ENCODE measurements at places on chromosomes 2 and 18.

DNA sequence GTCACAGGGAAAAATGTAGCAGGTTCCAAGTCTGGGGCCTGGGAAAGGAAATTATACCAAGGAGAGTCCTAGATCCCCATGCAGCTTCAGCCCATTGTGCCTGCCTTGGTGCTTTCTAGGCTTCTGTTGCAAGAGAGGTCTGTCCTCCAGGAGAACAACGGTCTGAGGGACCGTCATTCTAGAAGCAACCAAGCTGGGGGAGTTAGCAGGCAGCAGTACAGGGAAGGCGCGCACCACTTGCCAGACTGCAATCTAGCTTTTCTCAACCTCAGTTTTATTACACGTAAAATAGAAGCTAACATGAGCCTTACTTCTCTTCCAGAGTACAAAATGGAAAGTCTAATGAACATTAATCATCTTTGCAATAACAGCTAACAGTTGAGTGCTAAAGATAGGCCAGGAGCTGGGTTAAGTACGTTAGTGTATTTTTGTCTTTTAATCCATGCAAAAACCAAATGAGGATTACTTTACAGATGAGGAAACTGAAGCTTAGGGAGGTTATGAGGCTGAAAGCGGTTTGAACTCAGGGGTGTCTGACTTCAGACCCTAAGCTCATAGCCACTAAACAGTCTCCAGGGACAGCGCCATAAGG is 1.9 kb downstream of the TCF23 start:
- H3K27ac ChIP-seq: no peak overlapping the region
- no peaks in the 10 kb centered on the region for H3K36me3 ChIP-seq
- no peak for DNase-seq

- no peaks in the 10 kb centered on the region for H3K36me3 ChIP-seq
- H3K4me1 ChIP-seq: no peaks in the 10 kb centered on the region
- DNase-seq: no peak
Measured at GRCh38 chr2:1680222-1681016, 63.9 kb downstream of the PXDN start.

DNA sequence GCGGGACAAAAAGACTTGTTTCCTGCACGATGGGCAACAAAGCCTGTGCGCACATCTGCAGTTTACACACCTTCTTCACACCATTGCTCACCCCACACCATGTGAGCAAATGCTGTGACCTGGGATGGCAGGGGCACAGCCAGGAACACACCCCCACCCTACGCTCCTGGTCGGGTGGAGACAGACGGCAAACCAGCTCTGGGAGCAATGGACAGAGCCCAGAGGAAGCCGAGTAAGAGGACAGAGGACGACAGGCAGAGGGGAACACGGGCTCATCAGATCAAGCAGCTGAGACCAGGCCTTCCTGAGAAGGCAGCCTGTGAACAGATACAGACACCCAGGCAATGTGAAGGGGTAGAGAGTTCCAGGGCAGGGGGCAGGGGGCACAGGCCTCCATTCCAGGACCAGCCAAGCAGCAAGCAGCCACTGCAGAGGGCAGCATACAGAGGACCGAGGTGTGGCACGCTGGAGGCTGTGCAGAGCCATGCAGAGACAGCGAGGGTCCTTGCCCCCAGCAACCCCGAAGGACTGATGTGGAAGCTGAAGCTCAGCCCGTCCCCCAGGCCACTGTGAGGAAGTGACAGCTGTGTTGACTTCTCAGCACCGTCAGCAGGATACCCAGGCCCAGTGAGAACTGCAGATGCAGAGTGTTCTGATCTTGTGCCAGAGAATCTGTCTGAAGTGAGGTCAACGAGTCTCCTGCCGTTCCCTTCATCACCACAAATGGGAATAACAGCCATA is 46.2 kb downstream of the PARD6G start:
- no peaks in the 10 kb centered on the region for H3K36me3 ChIP-seq
- peaks cover 58% of the 10 kb centered on the region for H3K27me3 ChIP-seq
- peaks cover 19% of the 10 kb centered on the region for H3K4me1 ChIP-seq
- H3K4me3 ChIP-seq: no peak overlapping the region
- no peak for DNase-seq

DNA sequence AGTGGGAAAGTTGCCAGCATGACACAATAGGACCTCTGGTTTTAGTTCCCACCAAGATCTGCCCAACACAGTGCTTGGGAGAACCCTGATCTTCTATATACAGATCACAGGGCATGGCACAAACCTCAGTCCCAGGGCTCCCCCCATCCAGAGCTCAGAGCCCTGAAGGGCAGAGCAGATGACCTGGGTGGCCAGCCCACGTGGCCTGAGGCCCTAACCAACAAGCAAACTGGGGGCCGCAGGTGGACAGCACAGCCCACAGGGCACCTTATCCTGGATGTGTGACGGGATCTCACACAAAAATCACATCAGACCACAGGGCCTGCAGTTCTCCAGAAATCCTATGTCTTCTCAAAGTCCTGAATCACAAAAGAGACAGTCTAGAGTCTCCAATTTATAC is 34.7 kb downstream of the CRACDL start:
- no peaks in the 10 kb centered on the region for H3K27me3 ChIP-seq
- no peak overlapping the region for H3K27ac ChIP-seq
- H3K36me3 ChIP-seq: no peaks in the 10 kb centered on the region
- no peak overlapping the region for H3K4me3 ChIP-seq
- H3K4me1 ChIP-seq: no peaks in the 10 kb centered on the region

DNA sequence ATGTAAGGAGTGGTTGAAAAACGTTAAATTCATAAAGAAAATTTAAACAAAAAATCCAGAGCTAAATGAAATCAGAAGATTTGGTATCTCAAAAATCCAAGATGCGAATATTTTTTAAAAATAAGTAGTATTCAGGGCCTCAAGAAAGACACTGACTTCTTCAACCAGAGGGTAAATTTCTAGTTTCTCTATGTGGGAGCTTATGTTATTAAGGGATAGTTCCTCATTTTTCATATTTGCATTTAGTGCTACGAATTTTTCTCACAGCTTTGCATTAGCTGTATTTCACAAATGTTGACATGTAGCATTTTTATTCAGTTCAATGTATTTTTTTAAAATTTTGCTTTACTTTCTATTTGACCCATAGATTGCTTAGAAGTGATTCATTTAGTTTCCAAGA is 454.7 kb downstream of the CBLN2 start:
- no peaks in the 10 kb centered on the region for H3K36me3 ChIP-seq
- no peaks in the 10 kb centered on the region for H3K4me1 ChIP-seq
- no peak overlapping the region for H3K27ac ChIP-seq
- H3K27me3 ChIP-seq: peaks cover 2% of the 10 kb centered on the region
- DNase-seq: no peak

- no peaks in the 10 kb centered on the region for H3K27me3 ChIP-seq
- no peaks in the 10 kb centered on the region for H3K36me3 ChIP-seq
- no peak overlapping the region for H3K27ac ChIP-seq
Measured at GRCh38 chr2:63581298-63581961, 6.8 kb downstream of the WDPCP start.

- H3K4me3 ChIP-seq: no peak overlapping the region
- H3K36me3 ChIP-seq: no peaks in the 10 kb centered on the region
- no peak overlapping the region for H3K27ac ChIP-seq
- DNase-seq: no peak
- H3K4me1 ChIP-seq: no peaks in the 10 kb centered on the region
- peaks cover 2% of the 10 kb centered on the region for H3K27me3 ChIP-seq
Measured at GRCh38 chr2:2174956-2175355, 156.1 kb downstream of the MYT1L start.

- H3K27ac ChIP-seq: peak overlapping the region; percentile 64
- peaks cover 85% of the 10 kb centered on the region for H3K36me3 ChIP-seq
- H3K4me3 ChIP-seq: no peak overlapping the region
- no peak for DNase-seq
Measured at GRCh38 chr18:79738581-79739439, 58.9 kb upstream of the KCNG2 start.

GRCh38 chr2:154697418-154698252 is 860 bp upstream of the KCNJ3 start:
- no peak overlapping the region for H3K4me3 ChIP-seq
- H3K4me1 ChIP-seq: peaks cover 4% of the 10 kb centered on the region
- DNase-seq: no peak
- no peaks in the 10 kb centered on the region for H3K36me3 ChIP-seq
- H3K27me3 ChIP-seq: peaks cover 38% of the 10 kb centered on the region
- no peak overlapping the region for H3K27ac ChIP-seq

- DNase-seq: no peak
- H3K27ac ChIP-seq: no peak overlapping the region
- H3K36me3 ChIP-seq: peaks cover 2% of the 10 kb centered on the region
- no peaks in the 10 kb centered on the region for H3K4me1 ChIP-seq
Measured at GRCh38 chr2:23606968-23607367, 222.0 kb downstream of the KLHL29 start.

- peaks cover 91% of the 10 kb centered on the region for H3K4me1 ChIP-seq
- H3K27me3 ChIP-seq: no peaks in the 10 kb centered on the region
- no peak for DNase-seq
- peak overlapping the region; percentile 90 for H3K4me3 ChIP-seq
- H3K27ac ChIP-seq: peak overlapping the region; percentile 88
Measured at GRCh38 chr2:196160101-196160500, 11.3 kb downstream of the STK17B start.

DNA sequence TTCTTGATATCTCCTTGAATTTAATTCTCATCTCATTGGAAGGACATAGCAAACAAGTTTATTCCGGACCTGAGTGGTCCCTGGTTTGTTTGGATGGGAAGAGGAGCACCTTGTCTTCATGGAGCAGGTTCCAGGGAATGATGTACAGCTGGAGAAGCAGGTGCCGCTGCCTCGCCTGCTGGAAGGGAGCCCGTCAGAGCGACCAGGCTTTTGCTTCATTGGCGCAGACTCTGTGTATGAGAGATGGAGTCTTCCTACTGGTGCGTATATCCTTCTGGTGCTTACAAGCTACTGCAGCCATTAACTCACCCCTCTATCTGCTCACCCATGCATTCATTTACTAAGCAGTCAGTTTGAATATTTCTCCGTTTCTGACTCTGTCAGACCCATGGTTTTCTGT is 11.6 kb upstream of the ALLC start:
- no peak overlapping the region for H3K27ac ChIP-seq
- H3K27me3 ChIP-seq: no peaks in the 10 kb centered on the region
- no peak overlapping the region for H3K4me3 ChIP-seq
- H3K36me3 ChIP-seq: no peaks in the 10 kb centered on the region
- DNase-seq: no peak

DNA sequence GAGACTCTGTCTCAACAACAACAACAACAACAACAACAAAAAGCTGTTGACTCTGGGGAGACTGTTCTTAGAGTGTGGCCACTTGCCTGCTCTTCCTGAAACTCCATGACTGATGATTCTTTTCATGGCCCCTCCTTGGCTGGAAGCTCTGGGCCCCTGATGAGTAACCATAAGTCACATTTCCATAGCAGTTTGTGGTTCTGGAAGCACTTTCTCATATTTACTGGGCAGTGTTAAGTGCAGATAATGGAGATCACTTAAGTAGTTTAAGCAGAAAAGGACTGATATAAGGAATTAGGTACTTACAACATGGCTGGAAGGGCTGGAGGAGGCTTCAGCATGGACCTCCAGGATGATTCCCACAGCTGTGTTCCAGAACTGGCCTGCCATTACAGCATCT is 147.3 kb upstream of the DLX2 start:
- no peak overlapping the region for H3K4me3 ChIP-seq
- peaks cover 63% of the 10 kb centered on the region for H3K4me1 ChIP-seq
- H3K27me3 ChIP-seq: no peaks in the 10 kb centered on the region
- H3K27ac ChIP-seq: no peak overlapping the region
- peaks cover 1% of the 10 kb centered on the region for H3K36me3 ChIP-seq

- no peak for DNase-seq
- H3K4me1 ChIP-seq: peaks cover 49% of the 10 kb centered on the region
- peak overlapping the region; percentile 55 for H3K27ac ChIP-seq
- H3K4me3 ChIP-seq: no peak overlapping the region
- no peaks in the 10 kb centered on the region for H3K36me3 ChIP-seq
- H3K27me3 ChIP-seq: no peaks in the 10 kb centered on the region
Measured at GRCh38 chr2:105928563-105928962, 183.9 kb downstream of the NCK2 start.

DNA sequence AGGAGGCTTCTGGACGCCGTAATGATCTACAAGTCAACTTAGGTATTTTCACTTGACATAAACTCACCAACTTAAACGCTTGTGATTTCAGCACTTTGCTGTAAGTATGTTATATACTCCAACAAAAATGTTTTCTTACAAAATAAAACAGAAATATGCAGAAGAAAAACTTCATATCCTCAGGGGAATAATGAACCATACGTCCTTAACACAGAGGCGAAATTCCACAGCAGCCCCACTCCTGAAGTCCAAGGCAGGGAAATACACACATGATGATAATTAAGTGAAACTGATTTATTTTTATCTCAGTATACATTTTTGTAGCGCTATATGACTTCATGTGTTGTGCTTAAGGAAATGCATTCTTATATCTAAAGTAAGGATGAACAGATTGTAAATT is 335.4 kb upstream of the VWC2L start:
- no peak overlapping the region for H3K27ac ChIP-seq
- no peak overlapping the region for H3K4me3 ChIP-seq
- no peaks in the 10 kb centered on the region for H3K36me3 ChIP-seq
- no peaks in the 10 kb centered on the region for H3K27me3 ChIP-seq

DNA sequence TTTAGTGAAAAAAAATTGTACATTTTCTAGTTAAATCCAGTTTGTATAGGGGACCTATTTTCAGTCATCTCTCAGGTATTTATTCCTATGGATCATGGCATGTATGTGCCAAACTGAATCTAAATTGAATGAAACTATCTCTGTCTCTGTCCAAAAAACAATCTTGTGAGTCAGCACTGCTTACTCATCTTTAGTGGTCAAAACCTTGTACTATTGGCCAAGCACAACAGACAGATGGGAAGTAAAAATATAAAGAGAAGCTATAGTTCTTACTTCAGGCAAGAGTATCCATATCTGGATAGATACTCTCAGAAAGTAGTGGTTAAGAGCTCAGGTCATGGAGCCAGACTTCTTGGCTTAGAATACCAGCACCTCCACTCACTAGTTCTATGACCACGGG is 76.0 kb upstream of the KLHL14 start:
- H3K27me3 ChIP-seq: peaks cover 2% of the 10 kb centered on the region
- H3K4me1 ChIP-seq: no peaks in the 10 kb centered on the region
- H3K27ac ChIP-seq: no peak overlapping the region
- DNase-seq: no peak

- H3K4me1 ChIP-seq: no peaks in the 10 kb centered on the region
- no peak for DNase-seq
- H3K27me3 ChIP-seq: peaks cover 10% of the 10 kb centered on the region
- H3K36me3 ChIP-seq: no peaks in the 10 kb centered on the region
- no peak overlapping the region for H3K27ac ChIP-seq
- H3K4me3 ChIP-seq: no peak overlapping the region
Measured at GRCh38 chr2:29628108-29628745, 293.2 kb downstream of the ALK start.

DNA sequence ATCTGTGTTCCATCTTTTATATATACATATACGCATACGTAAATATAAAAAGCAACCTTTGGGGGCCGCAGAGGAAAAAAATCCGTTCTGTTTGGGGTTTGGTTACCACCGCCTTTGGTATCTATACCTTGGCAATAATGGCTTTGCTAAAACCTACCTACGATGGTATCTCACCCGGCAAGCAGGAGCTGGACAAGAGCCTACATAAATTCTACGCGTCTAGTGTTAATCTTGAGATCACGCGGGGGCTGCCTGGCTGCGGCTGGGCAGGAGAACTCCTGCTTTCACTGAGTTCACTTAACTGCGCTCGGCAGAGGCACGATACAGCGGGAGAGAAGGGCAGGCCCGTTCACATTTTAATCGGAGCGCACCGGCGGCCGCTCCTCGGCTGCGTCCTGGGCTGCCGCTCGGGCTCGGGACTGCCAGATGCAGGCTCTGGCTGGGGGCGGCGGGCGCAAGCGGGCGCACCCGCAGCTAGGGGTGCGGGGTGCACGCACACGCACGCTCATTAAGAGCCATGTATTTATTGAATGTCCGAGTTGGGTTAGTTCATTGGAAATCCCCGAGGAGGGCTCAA is 1.7 kb upstream of the POU3F3 start:
- no peak overlapping the region for H3K27ac ChIP-seq
- peaks cover 75% of the 10 kb centered on the region for H3K27me3 ChIP-seq
- peaks cover 31% of the 10 kb centered on the region for H3K4me1 ChIP-seq
